MCF 10A (cell line): ENCODE measurements at places on chromosomes 3 and 15. TPM values are rescaled to one million over a fixed set of nuclear protein-coding genes. Genes with fewer than 3 reads are reported as not detected.

The STRA6 gene
- total RNA-seq, result not detected in 2 replicates

- no peak overlapping the region for H3K4me3 ChIP-seq
- no peaks in the 10 kb centered on the region for H3K36me3 ChIP-seq
- no peaks in the 10 kb centered on the region for H3K27me3 ChIP-seq
- peaks cover 5% of the 10 kb centered on the region for H3K4me1 ChIP-seq
- peak; percentile 6 for DNase-seq
- no peak overlapping the region for H3K27ac ChIP-seq
These were observed 109.7 kb upstream of the GADL1 start for GRCh38 chr3:31004025-31004678.

GRCh38 chr3:110567029-110567428 lies 504.6 kb upstream of the NECTIN3 start:
- no peaks in the 10 kb centered on the region for H3K27me3 ChIP-seq
- H3K4me1 ChIP-seq, result peaks cover 12% of the 10 kb centered on the region
- no peak overlapping the region for H3K4me3 ChIP-seq

The LRRK1 gene
- 15.4 and 18.0 TPM in 2 replicates for total RNA-seq

DNA sequence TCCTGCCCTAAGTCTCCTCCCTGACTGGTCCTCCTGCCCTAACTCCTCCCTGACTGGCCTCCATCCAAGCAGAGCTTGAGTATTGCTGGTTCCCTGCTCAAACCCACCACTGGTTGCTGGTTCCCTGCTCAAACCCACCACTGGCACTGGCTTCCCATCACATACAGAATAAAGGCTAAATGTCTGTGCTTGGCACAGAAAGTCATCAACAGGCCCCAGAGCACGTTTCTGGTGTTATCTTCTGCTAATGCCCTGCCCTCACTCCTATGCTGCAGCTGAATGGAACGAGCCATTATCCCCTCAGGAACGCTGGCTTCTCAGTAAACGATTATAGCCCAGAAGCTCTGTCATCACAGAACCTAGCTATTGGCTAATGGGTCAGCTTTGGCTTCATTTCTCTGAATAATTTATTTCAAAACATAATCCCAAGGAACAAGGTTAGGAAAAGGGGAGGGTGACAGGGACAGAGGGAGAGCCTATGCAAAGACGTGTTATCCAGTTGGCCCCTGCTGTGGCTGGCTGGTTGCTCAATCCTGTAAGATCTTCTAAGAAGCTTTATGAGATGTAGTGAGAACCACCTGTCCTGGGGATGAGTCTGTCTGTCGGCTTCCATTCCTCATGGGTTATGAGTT lies 6.3 kb upstream of the MUC20 start:
- peaks cover 13% of the 10 kb centered on the region for H3K4me1 ChIP-seq
- no peaks in the 10 kb centered on the region for H3K36me3 ChIP-seq
- no peak overlapping the region for H3K27ac ChIP-seq
- no peak overlapping the region for H3K4me3 ChIP-seq
- H3K27me3 ChIP-seq, result peaks cover 40% of the 10 kb centered on the region

The ANKRD34C gene
- not detected in 2 replicates for total RNA-seq

The TLR9 gene
- not detected in 2 replicates for total RNA-seq

The TPRG1 gene
- 1.5 and 2.0 TPM in 2 replicates for total RNA-seq

- H3K27ac ChIP-seq, result peak overlapping the region; percentile 98
- H3K4me3 ChIP-seq, result peak overlapping the region; percentile 91
- H3K36me3 ChIP-seq, result peaks cover 57% of the 10 kb centered on the region
These were observed 1.1 kb downstream of the EAF1 start for GRCh38 chr3:15428539-15428938.

DNA sequence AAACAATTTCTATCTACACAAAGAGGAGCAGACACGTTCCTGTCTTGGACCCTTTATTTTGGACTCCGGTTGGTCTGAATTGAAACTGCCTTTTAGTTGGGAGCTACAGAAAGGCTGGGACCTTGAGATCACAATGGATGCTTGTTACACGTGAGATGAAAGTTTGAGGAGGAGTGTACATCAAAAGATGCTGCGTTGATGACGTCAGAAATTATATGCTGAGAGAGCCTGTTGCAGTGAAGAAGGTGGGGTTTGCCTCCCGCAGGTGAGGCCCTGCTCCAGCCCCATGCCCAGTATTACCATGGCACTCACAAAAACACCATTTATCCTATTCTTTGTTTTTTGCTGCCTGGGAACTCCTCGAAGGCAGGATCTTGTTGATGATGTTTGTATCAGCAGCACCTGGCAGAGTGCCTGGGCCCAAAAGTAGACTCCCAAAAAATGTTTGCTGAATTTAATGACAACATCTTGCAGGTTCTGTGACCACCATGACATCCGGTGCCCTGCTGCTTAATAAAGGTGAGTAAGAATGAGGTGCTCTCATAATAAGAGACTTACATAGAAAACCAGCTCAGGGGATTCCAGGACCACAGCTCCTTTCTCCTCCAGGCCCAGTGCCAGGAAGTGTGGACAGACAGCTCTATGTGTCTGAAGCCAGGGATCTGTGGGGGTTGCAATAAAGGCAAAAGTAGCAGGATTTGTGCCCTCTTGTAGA lies 136.1 kb upstream of the UBE2E1 start:
- peak; percentile 41 for DNase-seq
- no peaks in the 10 kb centered on the region for H3K27me3 ChIP-seq
- peaks cover 17% of the 10 kb centered on the region for H3K4me1 ChIP-seq
- no peak overlapping the region for H3K27ac ChIP-seq
- no peak overlapping the region for H3K4me3 ChIP-seq

The PLCL2 gene
- 0.17 and 0.51 TPM in 2 replicates for total RNA-seq

GRCh38 chr3:2771193-2771592 lies 339.0 kb downstream of the IL5RA start:
- H3K4me3 ChIP-seq, result no peak overlapping the region
- no peaks in the 10 kb centered on the region for H3K36me3 ChIP-seq
- H3K27me3 ChIP-seq, result peaks cover 67% of the 10 kb centered on the region
- no peaks in the 10 kb centered on the region for H3K4me1 ChIP-seq
- no peak overlapping the region for H3K27ac ChIP-seq

DNA sequence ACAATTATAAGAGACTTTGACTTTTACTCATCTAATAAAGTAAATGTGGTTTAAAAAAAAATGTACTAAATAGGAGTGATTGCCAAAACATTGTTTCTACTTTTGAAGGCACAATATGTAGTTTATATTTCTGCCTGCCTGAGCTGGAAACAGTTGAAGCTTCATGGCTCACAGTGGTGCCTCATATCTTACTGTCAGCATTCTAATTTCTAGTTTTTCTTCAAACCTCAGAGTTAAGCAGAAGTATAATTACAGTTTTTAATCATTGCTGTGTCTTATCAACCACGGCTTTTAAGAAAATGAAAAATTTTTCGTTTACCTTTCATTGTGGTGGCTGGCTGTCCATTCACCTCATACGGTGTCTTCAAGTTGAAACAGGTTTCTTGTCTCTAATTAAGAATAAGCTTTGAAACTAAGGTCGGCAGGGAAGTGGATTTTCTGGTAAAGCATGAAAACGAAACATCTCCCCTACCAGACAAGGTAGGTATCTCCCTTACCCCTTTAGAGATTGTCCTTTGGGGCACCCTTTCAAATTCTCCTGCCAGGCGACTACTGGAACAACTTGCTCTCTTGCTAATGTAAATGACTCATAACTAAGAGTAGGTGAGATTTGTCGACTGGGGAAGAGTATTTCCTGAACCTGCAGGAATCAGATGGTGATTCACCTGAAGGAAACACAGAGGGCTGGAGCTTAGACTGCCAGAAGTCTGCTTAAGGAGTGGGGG lies at the start of gene GPR87:
TSS of gene GPR87 (minus strand) at position 554 of the 725 bp plus-strand sequence. CDS start 16,720 bp downstream, outside the sequence.
- peak within 1 kb of the TSS; percentile 80 for H3K4me3 ChIP-seq
- H3K4me1 ChIP-seq, result peaks cover 28% of the 10 kb centered on the region
- H3K36me3 ChIP-seq, result peaks cover 20% of the 10 kb centered on the region
- DNase-seq, result peak; percentile 90

DNA sequence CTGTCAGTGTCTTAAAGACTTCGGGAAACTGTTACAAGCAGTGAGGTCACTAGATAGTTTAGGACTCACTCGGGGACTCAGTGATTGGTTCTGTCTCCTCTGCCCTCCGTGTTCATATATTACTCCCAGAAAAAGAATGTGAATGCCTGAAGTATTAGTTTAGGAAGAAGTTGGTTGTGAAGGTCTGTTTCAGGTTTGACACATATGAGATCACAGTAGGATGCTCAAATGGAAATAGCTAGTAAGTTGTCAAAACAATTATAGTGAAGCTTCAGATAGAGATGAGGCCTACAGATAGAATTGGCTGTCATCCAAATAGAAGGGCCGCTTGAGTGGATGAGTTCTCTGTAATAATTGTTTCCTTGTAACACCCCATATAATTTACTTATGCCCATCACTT lies 172.6 kb downstream of the PLCL2 start:
- H3K4me3 ChIP-seq, result no peak overlapping the region
- no peaks in the 10 kb centered on the region for H3K27me3 ChIP-seq
- no peak overlapping the region for H3K27ac ChIP-seq
- no peaks in the 10 kb centered on the region for H3K4me1 ChIP-seq
- no peak for DNase-seq

GRCh38 chr3:42052132-42052483 lies 39.0 kb upstream of the TRAK1 start:
- H3K27ac ChIP-seq, result no peak overlapping the region
- H3K4me1 ChIP-seq, result peaks cover 27% of the 10 kb centered on the region
- no peak overlapping the region for H3K4me3 ChIP-seq

DNA sequence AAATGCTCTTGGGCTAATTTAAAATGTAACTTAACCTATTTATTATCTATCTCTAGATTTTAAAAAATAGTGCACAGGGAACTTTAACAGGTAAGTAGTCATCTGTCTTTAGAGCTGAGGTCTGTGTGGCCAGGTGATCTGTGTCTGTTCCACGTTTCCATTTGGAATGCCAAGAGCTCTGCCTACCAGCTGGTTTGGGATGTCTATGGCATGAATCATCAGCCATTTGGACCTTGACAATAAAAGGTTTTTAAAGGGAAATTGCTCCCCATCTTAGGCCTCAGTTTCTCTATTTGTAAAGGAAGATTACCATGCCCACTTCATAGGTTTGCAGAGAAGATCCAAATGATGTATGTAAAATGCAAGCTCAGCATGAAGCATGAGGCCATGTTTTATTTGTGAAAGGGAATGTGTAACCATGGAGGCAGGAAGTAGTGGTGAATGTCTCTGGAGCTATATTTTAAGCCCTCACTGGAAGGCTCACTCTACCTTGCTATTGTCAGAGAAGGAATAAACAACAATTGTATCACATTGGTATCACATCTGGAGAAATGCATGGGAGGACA lies 548.1 kb upstream of the LMCD1 start:
- peaks cover 11% of the 10 kb centered on the region for H3K4me1 ChIP-seq
- no peak for DNase-seq
- no peak overlapping the region for H3K4me3 ChIP-seq
- no peaks in the 10 kb centered on the region for H3K27me3 ChIP-seq
- no peaks in the 10 kb centered on the region for H3K36me3 ChIP-seq

DNA sequence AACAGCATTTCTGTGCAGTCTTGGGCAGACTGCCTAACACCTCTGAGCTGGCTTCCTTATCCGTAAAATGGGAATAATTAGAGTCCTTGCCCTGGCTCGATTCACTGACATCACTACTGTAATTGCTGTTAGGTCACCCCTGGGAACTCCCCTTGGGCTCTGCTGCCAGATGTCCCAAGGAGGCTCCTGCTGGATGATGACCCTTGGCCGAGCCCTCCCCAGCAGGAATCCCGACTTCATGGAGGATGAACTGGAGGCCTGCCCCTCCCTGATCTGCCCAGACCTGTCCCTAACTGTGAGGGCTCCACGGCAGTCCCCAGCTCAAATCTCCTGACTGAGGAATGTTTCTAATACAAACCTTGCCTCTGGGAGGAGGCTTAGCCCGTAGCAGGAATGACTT lies 18.0 kb downstream of the ESYT3 start:
- H3K4me3 ChIP-seq, result no peak overlapping the region
- no peaks in the 10 kb centered on the region for H3K36me3 ChIP-seq
- no peaks in the 10 kb centered on the region for H3K27me3 ChIP-seq
- H3K4me1 ChIP-seq, result peaks cover 6% of the 10 kb centered on the region
- no peak for DNase-seq

The EFHB gene
- total RNA-seq, result 1.4 and 1.5 TPM in 2 replicates

The CHRNA5 gene
- 1.9 and 2.3 TPM in 2 replicates for total RNA-seq

DNA sequence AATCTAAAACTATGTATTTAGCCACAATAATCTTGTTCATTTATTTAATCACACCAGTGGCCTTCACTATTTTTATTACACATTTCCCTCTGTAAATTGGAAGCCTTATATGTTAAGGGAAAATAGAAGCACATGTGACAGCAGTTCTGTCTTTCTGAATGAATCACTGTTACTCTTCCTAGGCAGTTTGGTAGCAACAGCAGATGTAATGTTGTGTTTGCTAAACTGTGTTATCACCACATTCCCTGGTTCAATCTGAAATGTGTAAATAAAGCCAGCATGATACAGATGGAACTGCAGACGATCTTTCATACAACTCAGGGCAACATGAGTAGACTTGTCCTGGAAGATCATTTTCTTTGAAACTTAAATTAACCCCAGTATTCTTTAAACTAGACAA lies 220.1 kb downstream of the MCTP2 start:
- H3K4me1 ChIP-seq, result no peaks in the 10 kb centered on the region
- H3K36me3 ChIP-seq, result peaks cover 7% of the 10 kb centered on the region
- no peaks in the 10 kb centered on the region for H3K27me3 ChIP-seq
- DNase-seq, result no peak
- no peak overlapping the region for H3K4me3 ChIP-seq

- H3K36me3 ChIP-seq, result no peaks in the 10 kb centered on the region
- H3K4me1 ChIP-seq, result no peaks in the 10 kb centered on the region
These were observed 131.3 kb downstream of the TMEM108 start for GRCh38 chr3:133169331-133170068.

The GRK7 gene
- total RNA-seq, result not detected in 2 replicates

GRCh38 chr3:131619821-131620220 lies 117.0 kb upstream of the MRPL3 start:
- no peak overlapping the region for H3K4me3 ChIP-seq
- DNase-seq, result no peak
- H3K27me3 ChIP-seq, result peaks cover 37% of the 10 kb centered on the region

The CEP152 gene
- 6.4 and 6.5 TPM in 2 replicates for total RNA-seq

GRCh38 chr15:46278062-46278461 lies 643.2 kb downstream of the SQOR start:
- no peaks in the 10 kb centered on the region for H3K36me3 ChIP-seq
- no peak overlapping the region for H3K27ac ChIP-seq
- no peak for DNase-seq
- no peaks in the 10 kb centered on the region for H3K4me1 ChIP-seq
- H3K4me3 ChIP-seq, result no peak overlapping the region

The TTC23 gene
- total RNA-seq, result 15.1 and 15.6 TPM in 2 replicates

DNA sequence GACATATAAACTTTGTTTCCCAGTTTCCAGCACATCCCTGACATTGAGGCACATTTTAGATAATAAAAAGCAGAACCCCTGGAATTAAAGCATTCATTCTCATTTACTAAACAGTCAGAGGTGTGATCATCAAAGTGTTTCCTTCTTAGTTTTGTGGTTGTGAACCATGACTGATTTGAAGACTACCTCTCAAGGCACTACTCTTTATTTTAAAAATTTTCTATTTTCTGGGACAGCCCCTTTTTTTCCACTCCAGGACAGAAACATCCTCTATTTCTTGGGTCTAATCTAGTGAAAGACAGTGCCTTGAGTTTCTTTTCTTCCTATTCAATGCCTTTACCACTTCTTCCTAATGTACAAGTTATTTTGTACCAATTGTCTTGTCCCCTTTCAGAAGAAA lies 5.2 kb downstream of the SST start:
- no peaks in the 10 kb centered on the region for H3K4me1 ChIP-seq
- no peak for DNase-seq
- H3K4me3 ChIP-seq, result no peak overlapping the region
- H3K36me3 ChIP-seq, result no peaks in the 10 kb centered on the region
